NCI-H446 treated with DMSO at 0.1 percent for 48 hours (cell line): ENCODE measurements at places on chromosomes 1 and 21.

DNA sequence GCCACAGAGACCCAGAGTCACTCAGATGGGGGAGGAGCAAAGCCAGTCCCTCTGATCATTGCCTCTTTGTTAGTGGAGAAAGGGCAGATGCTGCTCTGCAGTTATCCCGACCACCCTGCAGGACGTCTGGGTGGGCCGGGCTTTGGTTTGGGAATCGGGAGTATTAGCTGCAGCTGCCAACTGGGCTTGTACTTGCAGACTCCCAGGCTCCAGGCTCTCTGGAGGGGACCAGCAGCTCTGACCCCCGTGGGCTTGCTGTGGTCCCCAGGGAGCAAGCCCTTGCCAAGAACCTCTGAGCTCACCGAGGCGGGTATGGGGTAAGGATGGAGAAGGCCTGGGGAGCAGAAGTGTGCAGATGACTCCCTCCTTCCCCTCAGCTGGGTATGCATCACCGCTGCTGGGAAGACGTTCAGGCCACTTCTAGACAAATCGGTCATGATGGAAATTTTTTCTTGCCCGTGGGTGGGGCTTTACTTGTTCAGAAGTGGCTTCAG lies 21.6 kb downstream of the MAPKAPK2 start:
- peak; percentile 81 for DNase-seq

DNA sequence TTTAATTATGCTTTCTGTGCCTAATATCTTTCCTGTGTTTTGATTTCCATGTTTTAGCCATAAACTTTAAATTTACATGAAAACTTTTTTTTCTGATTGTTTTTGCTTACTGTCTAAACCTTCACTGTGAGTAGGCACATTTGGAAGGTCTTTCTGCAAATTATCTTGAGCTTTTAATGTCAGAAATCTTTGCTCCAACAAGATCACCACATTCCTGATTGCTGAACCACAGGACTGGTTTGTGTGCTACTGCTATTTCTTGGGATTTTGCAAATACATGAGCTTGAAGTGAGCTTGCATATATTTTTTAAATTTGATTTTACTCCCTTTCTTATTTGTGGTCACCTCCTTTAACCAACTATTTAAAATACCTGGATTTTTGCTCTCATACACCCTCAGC lies 61.3 kb downstream of the PTBP2 start:
- no peak for DNase-seq

DNA sequence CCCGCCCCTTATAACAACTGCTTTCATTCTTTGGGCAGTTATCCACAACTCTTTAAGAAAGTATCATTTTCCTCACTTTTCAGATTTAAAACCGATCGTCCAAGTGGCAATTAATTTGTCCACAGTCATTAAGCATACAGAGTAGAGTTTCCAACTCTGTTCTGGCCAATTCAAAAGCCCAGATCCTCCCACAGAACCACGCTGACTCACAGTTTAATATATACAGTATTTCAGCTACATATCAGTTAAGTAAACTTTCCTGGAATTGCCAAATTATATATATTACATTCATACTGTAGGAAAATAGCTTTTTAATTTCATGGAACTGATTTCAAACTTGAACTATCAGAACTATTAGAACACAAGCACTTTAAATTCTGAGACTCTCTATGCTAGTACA lies 163.8 kb upstream of the ESRRG start:
- no peak for DNase-seq

DNA sequence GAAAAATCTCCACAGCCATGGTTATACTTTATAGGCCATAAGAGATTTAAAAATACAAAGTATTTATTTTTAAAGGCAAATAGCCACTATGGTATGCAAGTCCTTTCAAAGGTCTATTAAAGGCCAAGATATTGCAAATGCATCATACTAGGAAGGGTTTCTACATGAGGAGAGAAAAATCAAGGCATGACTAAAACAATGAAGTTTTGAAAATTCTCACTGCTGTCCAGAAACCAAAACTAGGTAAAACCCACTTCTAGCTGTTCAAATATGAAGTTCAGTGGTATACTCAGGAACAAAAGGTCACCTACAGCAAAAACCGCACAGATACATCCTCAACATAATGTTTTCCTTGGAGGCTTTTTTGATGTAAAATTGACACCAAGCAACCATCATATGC lies 75.0 kb downstream of the EPS15 start:
- no peak for DNase-seq

- DNase-seq = no peak
Measured at GRCh38 chr1:61808968-61809367, 66.7 kb downstream of the PATJ start.

DNA sequence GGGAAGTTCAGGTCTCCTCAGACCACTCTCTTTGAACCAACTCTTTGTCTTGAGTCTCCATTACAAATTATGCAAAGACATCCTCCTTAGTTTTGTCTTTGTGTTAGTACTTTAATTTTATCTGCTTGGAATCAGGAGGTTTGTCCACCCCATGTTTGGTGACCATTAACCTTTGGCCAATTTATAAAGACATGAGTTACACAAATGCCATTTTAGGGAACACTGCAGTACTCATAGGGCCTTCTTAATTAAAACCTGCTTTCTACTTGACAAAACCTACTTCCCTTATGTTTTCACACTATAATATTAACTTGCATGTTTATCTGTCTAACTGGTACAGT lies 7.9 kb upstream of the CDC73 start:
- DNase-seq = no peak

- no peak for DNase-seq
Measured at GRCh38 chr1:170932236-170932635, 3.1 kb upstream of the MROH9 start.

GRCh38 chr1:13899856-13900255 lies 199.9 kb downstream of the PRDM2 start:
- DNase-seq = no peak

DNA sequence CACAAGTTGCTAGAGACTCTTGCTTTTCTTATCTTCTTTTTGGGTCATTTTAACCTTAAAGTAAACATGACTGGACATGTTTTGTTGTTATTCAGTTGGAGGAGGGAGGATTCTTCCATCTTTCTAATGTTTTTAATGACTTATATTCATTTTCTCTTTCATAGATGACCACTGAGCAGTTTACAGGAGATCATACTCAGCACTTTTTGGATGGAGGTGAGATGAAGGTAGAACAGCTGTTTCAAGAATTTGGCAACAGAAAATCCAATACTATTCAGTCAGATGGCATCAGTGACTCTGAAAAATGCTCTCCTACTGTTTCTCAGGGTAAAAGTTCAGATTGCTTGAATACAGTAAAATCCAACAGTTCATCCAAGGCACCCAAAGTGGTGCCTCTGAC lies 11.9 kb downstream of the DYRK3 start:
- no peak for DNase-seq

GRCh38 chr1:114155706-114156105 lies 2.0 kb upstream of the SYT6 start:
- DNase-seq = no peak

DNA sequence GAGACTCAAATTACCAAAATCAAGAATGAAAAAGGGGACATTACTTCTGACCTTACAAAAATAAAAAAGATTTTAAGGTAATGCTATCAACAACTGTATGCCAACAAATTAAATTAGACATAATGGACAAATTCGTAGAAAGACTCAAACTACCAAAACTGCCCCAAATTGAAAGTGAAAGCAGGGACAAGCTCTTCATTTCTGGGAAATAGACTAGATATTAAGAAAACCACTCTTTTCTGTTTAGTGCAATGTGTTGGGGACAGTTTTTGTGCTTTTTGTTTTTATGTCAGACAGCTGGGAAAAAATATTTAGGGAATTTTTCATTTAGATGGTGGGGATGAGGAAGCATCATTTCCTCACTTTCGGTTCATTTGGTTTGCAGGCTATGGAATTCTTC lies 4.9 kb upstream of the GBP1 start:
- DNase-seq = no peak

GRCh38 chr1:68453060-68453670 lies 3.4 kb upstream of the RPE65 start:
- no peak for DNase-seq

DNA sequence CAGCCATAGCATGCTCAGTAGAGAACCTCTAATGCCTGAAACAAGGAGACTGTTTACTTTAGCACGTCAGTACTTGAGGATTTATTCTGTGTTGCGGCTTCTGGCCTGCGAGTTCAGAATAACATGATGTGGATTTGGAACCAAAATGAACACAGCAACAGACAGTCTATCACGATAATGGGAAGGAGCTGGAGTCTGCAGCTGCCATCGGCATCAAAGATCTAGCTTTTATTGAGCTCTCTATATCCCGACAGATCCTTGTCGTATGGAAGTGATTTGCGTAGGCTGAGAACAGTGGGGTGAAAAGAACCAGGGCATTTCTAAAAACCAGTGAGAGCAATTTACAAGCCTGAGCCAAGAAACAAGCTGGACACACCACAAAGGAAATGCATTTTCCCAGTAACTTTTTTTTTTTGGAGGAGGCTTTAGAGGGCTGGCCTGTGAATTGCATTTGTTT lies 294.2 kb downstream of the KIF26B start:
- no peak for DNase-seq

DNA sequence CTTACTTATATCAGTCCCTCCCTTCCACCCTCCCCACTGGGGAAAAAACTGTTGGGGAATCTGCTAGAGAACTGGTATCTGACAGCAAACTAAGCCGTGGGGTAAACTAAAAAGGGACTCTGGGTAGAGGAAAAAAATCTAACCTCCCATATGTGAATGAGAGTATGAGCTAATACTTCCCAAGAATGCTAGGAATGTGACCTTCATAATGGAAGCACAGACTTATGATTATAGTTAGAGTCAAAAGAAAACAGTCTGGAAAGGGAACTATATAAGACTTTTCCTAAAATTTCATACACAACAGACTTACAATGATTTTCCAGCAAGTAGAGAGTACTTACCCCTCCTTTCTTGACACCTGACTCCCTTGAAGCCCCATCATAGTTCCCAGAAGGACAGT lies 23.0 kb upstream of the RBBP5 start:
- DNase-seq = no peak

DNA sequence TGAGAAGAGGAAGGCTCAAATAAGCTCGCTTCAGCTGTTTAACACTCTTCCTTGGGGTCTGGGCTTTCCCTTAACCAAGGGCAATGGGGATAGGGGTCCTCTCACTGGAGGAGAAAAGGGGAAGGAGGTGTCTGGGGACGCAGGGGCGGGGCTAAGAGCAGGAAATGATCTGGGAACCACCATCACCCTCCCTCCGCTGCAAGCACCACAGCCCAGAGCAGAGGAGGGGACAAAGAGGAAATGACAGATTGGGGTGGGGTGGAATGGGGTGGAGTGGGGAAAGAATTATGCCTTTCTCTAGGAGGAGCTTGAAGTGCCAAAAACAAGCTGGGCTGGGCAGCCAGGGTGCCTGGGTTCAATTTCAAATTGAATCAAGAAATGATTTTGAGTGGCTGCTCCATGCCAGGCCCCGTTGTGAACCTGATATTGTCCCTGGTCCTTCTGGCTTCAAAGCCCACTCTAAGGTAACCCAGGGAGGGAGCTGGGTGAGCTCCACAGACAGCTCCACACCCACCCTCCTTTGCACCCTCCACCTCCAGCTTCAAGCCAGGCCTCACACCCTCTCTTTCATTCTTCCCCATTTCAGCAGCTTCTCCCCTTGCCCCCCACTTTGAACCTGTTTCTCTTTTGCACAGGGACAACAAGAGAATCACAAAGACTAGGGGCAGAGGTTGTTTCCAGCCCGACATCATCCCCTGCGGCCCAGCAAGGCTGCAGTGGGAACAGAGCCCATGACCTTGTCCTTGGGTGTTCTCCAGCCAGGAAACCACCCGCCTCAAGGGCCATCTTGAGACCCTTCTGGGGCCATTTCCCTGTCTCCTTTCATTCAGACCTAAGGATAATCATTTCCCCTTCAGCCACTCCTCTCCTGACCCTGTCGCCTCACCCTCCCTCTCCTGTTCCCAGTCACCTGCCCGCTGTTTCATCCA lies 1.1 kb downstream of the ARHGAP30 start:
- no peak for DNase-seq

DNA sequence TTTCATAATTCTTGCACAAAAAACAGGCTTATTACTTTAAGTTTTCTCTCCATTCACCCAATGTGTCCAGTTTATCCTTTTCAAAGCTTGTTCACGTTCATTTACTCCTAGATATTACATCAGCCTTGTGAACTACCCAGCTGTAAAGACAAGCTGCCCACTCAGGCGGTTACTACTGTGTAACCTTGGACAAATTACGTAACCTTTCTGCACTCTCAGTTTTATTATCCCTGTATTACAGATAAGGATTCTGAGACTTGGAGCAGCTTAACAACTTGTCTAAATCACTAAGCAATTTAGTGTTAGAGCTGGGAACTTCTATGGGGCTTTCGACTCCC lies 20.5 kb upstream of the LPAR3 start:
- DNase-seq = no peak

DNA sequence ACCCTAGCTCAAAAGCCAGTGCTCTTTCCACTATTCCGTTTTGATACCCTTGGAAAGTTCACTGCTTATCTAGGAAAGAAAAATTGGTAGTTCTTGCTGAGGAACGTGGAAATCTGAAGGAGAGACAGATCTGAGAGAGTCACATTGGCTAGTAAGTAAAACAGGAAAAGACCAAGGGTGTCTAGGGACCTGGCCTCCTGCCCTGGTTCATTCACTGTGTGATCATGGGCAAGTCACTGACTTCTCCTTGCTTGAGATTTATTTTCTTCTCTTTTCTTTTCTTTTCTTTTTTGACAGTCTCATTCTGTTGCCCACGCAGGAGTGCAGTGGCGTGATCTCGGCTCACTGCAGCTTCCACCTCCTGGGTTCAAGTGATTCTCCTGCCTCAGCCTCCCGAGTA lies 90.8 kb downstream of the NFIA start:
- no peak for DNase-seq

DNA sequence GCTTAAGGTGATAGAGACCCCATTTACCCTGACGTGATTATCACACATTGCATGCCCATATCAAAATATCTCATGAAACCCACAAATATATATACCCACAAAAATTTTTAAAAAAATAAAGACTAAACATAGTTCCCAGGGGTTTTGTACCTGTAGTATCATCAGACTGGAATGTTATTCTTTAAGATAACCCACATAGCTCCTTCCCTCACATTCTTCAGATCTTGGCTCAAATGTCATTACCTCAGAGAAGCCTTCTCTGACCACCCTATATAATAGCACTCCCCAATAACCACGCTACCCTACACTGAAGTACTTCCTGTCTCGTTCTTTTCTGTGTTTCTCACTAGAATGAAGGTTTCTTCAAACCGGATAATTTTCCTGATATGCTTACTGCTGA lies 138.3 kb upstream of the SNX7 start:
- DNase-seq = no peak

DNA sequence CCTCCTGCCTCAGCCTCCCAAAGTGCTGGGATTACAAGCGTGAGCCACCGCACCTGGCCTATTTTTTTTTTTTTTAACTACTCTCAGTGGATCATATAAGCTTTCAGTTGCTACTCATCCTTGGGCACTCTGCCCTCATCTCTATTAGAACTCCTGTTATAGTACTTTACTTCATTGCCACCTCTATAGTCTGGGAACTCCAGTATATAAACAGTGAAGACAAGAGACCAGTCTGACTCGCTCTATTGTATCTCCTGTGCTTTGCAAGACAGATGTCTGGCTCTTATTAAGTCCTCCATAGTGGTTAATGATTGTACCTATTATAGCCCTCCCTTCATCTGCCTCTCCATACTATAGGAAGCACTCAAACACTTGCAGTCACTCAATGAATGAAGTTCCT lies 15.1 kb downstream of the KHDRBS1 start:
- no peak for DNase-seq
